ENCODE measurements at places on chromosomes 4 and X.

GRCh38 chrX:52082578-52082977 lies 13.6 kb upstream of the MAGED4B start:
- DNase-seq: no peak

GRCh38 chr4:140679576-140679975 lies 76.6 kb downstream of the TBC1D9 start:
- no peak for DNase-seq

GRCh38 chrX:40100141-40100536 lies 2.4 kb upstream of the BCOR start:
- DNase-seq: peak; percentile 71

- DNase-seq: no peak
Observed at GRCh38 chr4:29320947-29321620, 1399.1 kb upstream of the PCDH7 start.

- peak; percentile 69 for DNase-seq
Observed at GRCh38 chr4:2042204-2042946, 16.8 kb upstream of the NAT8L start.

- no peak for DNase-seq
Observed at GRCh38 chrX:26254436-26254835, 38.5 kb downstream of the MAGEB5 start.

DNA sequence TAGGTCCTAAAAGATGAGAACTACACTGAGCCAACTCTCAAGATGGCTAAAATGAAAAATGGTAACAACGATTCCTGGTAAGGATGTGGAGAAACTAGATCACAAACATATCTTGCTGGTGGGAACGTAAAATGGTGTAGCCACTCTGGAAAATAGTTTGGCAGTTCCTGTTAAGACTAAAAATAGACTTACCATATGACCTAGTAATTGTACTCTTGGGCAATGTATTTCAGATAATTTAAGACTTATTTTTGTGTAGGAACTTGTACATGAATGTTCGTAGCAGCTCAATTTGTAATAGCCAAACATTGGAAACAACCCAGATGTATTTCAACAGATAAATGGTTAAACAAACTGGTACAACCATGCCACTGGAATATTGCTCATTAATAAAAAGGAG lies 106.2 kb downstream of the HDAC8 start:
- DNase-seq: no peak

DNA sequence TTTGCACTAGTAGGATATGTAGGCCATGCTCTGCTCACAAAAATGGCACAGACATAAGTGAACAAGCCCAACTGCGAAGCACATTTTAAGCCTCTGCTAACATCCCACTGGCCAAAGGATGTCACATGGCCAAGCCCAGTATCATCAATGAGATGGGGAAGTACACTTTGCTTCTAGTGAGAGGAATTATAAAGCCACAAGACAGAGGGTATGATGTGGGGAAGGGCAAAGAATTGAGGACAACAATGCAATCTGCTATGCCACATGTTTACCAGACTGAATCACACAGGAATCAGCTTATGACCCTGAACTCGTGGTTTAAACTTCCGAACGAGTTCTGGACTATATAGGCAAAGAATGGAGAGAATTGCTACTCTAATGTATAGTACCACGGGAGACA lies 39.1 kb downstream of the SUPT20HL1 start:
- DNase-seq: no peak

GRCh38 chr4:40573593-40574311 lies 55.9 kb downstream of the RBM47 start:
- DNase-seq: no peak

- no peak for DNase-seq
Observed at GRCh38 chr4:123116412-123116811, 194.0 kb upstream of the NUDT6 start.

GRCh38 chr4:79535516-79535915 lies 127.5 kb upstream of the GK2 start:
- DNase-seq: no peak
